ENCODE measurements at places on chromosomes 16 and 17.

DNA sequence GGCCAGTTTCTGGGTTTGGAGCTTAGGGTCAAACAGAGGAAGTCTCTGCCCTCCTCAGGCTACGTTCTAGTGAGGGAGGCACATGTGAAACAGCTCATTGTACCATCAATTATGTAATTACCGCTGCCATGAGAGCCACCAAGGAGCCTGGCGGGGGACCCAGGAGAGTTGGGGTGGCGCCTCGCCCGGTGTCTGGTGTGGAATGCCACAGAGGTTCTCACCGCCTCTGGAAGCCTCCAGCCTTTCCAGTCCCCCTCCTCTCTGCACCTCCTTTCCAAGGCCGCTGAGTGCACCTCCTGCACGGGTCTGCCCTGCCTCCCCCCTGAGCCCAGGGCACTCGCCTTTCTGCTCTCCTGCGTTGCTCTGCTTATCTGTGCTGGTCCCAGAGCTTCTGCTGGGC is 51.4 kb downstream of the SREBF1 start:
- DNase-seq: no peak

- DNase-seq: peak; percentile 24
Measured at GRCh38 chr17:16288860-16289571, 64.3 kb downstream of the CENPV start.

- no peak for DNase-seq
Measured at GRCh38 chr17:10775058-10775457, 28.8 kb downstream of the TMEM238L start.

DNA sequence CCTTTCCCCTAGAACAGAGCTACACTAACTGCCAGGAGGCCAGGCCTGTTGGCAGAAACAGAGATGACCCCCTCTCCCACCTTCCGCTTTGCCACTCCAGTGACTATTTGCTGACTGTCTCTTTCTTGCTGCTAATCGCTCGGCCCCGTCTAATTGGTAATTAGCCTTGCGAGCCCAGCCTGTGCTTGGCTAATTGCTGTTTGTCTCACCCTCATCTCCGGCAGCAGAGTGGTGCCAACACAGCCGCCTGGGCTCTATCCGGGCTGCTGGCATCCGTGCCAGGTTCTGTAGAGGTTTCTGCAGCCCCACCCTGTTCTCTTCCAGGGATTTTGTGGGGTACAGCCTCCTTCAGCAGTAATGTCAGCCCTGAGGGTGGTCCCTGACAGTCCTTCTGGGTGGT is 27.4 kb upstream of the PHB1 start:
- DNase-seq: no peak

GRCh38 chr16:29705030-29705429 is 26.1 kb downstream of the QPRT start:
- no peak for DNase-seq
